ENCODE measurements at places on chromosomes 6 and 20.

DNA sequence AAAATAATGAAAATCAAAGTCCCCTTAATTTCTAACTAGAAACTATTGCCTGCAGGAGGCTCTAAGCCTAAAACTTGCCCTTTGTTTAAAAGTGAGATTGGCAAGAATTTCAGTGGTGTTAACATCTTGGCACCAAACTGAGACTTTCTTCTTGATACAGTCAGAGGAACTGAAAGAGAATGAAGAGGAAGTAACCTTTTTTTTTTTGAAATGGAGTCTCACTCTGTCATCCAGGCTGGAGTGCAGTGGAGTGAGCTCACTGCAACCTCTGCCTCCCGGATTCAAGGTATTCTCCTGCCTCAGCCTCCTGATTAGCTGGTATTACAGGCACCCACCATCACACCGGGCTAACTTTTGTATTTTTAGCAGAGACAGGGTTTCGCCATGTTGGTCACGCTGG, 3.6 kb downstream of the DOP1A start:
- DNase-seq: no peak

DNA sequence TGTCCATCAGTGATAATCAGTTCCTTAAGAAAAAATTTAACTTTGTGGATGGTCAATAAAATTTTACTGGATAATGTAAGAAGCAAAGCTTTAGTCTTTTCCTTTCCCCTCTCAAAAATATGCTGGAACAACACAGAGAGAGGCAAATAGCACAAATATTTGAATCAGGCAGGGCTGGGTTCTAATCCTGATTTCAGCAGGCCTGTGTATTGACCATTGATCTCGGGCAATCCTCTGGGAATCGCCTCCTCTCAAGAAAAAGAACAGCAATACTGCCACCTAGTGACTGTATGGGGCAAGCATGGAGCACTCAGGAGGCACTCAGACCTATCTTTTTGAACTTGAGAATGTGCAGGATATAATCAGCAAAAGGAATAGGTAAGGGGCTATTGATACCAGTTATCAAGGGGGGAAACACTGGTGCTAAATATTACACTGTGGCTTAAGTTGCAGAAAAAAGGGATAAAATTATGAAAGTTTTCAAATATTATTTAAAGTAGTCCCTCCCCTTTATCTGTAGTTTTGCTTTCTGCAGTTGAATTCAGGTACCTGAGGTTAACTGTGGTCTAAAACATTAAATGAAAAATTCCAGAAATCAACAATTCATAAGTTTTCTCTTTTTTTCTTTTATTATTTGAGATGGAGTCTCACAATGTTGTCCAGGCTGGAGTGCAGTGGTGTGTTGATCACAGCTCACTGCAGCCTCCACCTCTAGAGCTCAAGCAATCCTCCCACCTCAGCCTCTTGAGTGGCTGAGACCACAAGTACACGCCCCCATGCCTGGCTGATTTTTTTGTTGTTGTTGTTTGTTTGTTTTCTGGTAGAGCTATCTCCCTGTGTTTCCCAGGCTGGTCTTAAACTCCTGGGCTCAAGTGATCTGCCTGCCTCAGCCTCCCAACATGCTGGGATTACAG, 91.8 kb upstream of the NHSL1 start:
- DNase-seq: no peak

GRCh38 chr6:134415656-134416055, 97.7 kb upstream of the SGK1 start:
- DNase-seq: no peak

DNA sequence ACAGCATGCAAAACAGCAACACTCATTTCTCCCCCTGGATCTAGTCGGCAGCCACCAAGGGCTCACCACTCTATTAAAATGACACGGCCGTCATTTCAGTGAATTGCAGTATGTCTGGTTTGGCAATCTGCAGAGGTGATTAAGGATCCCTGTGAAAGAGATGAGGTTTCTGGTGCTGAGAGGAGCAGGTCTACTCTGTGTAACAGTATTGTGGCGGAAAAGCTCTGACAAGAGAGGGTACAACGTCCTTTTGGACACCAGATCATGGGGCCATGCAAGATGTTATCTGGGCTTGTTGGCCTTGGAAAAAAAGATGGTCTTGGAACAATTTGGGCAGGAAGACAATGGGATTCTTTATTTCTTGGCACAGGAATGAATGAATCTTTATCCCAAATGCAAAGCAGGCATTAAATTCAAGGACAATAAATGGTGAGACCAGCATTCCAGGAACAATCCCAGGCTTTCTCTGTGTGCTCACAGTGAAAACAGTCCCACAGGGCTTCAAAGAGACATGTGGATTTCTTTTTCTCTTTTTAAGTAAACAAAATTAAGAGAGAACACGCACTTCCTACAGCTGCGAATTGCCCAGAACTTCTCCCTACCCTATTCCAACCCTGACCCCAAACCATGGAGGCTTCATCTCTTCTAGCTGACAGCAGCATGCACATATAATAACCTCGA, 33.7 kb upstream of the ADGRF1 start:
- no peak for DNase-seq

DNA sequence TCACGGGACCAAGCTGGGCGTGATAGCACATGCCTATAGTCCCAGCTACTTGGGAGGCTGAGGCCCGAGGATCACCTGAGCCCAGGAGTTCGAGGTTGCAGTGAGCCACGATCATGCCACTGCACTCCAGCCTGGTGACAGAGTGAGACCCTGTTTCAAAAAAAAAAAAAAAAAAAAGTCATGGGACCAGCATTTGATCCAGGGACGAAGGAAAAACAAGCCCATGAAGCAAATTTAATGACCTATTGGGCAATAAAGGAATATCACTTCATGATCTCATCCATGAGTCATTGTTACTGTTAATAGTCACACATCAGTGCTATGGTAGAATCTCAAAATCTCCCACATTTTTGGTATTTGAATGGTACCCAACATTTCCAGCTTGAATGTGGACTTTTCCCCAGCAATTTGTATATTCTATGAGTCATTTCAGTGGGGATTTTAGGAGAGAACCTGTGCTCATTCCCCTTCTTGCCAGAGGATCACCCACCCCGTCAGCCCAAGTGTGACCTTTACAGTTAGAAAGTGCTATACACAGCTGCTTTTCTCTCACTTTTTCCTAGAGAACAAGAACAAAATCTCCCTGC, 8.5 kb upstream of the SOD2 start:
- no peak for DNase-seq

GRCh38 chr6:45966340-45966739, 49.3 kb downstream of the CLIC5 start:
- DNase-seq: no peak

- DNase-seq: no peak
Measured at GRCh38 chr6:12379181-12379580, 89.0 kb downstream of the EDN1 start.

- no peak for DNase-seq
Measured at GRCh38 chr6:65170273-65170672, 536.8 kb downstream of the EYS start.

DNA sequence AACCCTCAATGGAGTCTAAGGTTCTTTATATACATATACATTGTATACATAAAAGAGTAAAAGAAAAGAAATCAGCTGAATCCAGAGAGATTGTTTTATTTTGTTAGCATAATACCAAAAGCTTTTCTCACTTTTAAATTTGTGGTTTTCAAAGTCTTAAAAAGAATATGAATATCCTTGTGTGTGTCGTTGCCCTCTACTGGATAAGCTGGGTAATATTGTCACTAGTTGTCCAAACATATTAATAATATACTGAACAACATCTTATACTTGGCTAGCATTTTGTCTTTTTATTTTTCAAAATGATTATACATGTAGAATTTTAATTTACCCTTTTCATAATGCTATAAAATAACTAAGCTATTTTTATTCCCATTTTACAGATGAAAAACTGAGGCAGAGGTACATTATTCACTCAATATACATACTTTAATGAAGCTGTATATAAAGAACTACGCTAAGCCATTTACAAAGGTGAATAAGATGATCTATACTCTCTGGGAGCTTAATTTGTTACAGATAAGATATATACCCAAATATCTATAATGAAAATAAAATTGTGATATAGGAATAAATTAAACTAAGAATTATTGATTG, 531.7 kb downstream of the TFAP2B start:
- no peak for DNase-seq
